SJCRH30 (cell line): ENCODE measurements at places on chromosomes 4 and X. TPM values are rescaled to one million over a fixed set of nuclear protein-coding genes. Genes with fewer than 3 reads are reported as not detected.

DNA sequence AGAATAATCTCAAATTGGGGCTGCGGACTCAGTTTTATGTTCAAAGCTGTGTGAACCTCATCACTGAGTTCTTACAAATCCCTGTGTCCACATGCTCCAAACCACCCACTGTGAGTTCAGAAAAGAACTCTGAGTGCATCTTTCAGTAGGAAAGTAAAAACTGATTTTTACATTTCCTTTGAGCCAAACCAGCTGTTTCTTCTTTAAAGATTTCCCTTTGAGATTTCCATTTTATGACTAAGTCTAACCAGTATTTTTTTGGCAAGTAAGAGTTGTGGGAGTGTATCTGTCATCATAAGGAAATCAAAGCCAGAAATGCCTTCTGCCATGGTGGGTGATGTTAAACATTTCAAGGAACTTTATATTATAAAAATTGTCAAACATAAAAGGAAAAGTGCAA lies 100.0 kb downstream of the TET2 start:
- DNase-seq = no peak
- peaks cover 6% of the 10 kb centered on the region; the same call in 1 of the 2 replicates for H3K36me3 ChIP-seq
- H3K4me3 ChIP-seq = no peak overlapping the region
- H3K27me3 ChIP-seq = no peaks in the 10 kb centered on the region
- no peaks in the 10 kb centered on the region for H3K4me1 ChIP-seq

DNA sequence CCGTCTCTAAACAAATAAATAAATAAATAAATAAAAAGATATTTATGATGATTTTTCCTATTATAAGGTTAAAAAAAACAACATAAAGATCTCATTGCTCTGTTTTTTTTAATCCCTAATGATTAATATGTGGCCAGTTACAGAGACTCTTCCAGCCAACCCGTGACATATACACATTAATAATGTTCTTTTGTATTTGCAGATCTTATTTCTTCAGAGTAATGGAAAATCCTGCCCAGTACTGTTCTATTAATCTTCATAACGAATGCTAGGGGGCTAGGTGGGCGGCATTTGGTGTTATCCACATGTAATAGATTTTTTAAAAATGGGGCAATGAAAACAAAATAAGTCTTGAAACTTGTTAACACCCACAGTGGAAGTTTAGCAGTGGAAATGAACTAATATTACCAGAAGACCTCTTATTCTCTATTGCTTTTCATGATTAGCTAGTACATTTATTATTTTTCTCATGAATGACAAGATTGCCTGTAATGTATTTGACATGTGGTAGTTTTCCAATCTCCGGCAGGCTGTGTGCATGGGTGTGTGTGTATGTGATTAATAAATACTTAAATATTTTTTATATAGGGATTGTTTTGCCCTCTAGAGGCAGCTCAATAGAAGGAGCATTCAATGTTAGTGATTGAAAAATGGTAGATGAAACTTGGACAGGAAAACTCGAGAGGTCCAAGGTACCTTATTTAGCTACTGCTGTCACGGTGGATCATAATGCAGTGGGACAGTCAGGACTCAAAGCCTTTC lies 457.4 kb downstream of the IL1RAPL1 start:
- no peak overlapping the region for H3K4me3 ChIP-seq
- DNase-seq = no peak
- no peak overlapping the region for H3K27ac ChIP-seq

NPY2R gene
- not detected in 2 replicates for total RNA-seq

MID2 gene
- 2.0 and 3.9 TPM in 2 replicates for total RNA-seq

DNA sequence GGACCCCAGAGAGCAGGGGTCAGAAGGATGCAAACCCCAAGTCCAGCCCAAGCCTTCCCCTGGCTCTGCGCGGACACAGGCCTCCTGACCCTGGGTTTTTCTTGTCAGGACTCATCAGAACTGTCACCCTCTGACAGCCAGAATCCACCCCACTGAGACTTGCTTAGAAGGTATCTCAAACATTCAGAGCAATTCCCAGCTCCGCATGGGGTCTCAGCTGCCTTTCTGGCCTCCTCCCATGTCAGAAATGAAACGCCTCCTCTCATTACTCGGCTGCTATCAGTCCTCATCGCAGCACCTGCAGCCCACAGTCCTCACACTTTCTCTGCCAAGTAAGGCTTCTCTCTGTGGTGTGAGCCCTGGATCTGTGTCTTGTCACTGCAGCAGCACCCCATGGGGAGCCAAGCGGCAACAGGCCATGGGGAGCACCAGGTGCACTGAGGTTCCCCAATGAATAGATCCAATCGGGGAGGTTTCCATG lies 97.8 kb downstream of the WFS1 start:
- peaks cover 60% of the 10 kb centered on the region for H3K27me3 ChIP-seq
- no peaks in the 10 kb centered on the region for H3K4me1 ChIP-seq
- H3K27ac ChIP-seq = no peak overlapping the region

PNMA3 gene
- not detected in 2 replicates for total RNA-seq

DNA sequence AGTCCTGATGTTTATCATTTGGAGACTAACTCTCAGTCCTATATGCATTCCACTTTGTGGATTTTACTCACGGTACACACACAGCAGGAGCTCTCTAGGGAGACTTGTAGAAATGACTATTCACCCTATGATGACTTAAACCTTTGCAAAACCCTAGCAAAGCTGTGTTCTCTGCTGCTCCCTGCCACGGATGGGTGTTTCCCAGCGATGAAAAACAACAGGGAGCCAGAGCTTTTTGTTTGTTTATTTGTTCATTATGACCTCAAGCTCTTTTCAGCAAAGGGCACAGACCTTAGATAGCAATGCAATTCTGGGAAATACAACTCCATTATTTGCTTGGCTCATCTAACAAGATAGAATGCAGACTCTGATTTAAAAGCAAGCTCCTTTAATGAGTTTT lies 156.6 kb downstream of the GRIA3 start:
- H3K27me3 ChIP-seq = no peaks in the 10 kb centered on the region
- no peak for DNase-seq
- H3K27ac ChIP-seq = no peak overlapping the region
- H3K4me3 ChIP-seq = no peak overlapping the region

DNA sequence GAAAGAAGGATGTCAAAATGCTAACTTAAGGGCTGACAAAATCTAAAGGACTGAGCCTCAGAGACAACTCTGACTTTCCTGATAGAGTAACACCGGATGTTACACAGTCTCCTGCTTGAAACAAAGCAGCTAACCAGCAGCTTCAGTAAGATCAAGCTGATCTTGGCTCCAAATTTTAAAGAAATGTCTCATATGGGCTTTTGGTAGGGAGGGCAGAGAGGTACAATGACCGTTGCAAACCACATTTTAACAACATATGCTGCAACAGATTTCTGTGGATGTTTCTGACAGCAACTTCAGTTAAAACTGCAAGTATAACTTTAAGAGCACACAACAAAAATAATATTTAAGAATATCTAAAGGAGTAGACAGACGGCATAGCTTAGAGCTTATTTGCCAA lies 9.1 kb downstream of the RPGR start:
- no peak overlapping the region for H3K27ac ChIP-seq
- DNase-seq = no peak
- no peaks in the 10 kb centered on the region for H3K27me3 ChIP-seq
- H3K4me3 ChIP-seq = no peak overlapping the region

DNA sequence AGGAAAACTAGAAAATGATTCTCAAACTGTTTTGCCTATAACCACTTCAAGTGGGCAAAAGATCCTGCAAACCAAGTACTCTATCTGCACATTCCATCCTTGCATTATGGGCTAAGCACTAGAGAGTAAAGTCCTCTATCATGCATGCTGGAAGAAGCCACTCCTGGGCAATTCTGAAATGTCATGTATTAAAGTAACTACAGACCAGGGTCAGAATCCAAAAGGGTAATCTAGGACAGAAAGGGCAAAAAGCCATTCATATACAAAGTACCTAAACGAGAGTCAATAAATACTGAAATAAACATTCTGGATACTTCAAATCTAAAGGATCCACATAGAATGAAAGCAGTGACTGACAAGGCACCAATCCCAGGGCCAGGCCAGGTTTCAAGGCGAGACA lies 1.0 kb downstream of the SNX12 start:
- no peaks in the 10 kb centered on the region for H3K27me3 ChIP-seq
- H3K4me1 ChIP-seq = no peaks in the 10 kb centered on the region
- H3K36me3 ChIP-seq = peaks cover 18% of the 10 kb centered on the region
- peak overlapping the region; percentile 84 for H3K4me3 ChIP-seq

- H3K27me3 ChIP-seq = no peaks in the 10 kb centered on the region
- H3K27ac ChIP-seq = peak overlapping the region; percentile 74
- no peak overlapping the region for H3K4me3 ChIP-seq
These were observed 11.0 kb upstream of the CXCL2 start for GRCh38 chr4:74109870-74110605.

GRCh38 chr4:3177905-3178304 lies 71.1 kb upstream of the MSANTD1 start:
- H3K4me3 ChIP-seq = no peak overlapping the region
- H3K4me1 ChIP-seq = no peaks in the 10 kb centered on the region
- H3K36me3 ChIP-seq = peaks cover 46% of the 10 kb centered on the region
- no peak for DNase-seq
- no peaks in the 10 kb centered on the region for H3K27me3 ChIP-seq

OGT gene
- total RNA-seq = 114 and 149 TPM in 2 replicates

DNA sequence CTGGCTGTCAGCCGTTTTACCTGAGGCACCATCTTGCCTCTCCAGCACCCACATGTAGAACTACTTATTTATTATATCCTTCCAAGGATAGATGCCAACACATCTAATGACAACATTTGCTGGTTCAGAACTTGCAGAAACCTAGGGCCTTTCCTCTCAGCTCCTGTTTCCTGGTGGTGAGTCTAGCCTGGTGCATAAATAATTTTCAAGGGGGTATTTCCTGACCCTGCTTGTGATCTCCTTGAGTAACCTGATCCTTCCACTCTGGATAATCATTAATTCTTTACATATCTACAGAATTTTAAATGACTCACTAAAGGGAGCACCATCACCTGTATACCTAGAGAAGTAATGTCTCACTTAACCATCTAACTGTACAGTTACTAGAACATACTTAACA lies 153.4 kb downstream of the PPARGC1A start:
- no peaks in the 10 kb centered on the region; the same call in 1 of the 2 replicates for H3K27me3 ChIP-seq
- no peak for DNase-seq
- no peak overlapping the region for H3K27ac ChIP-seq
- no peak overlapping the region for H3K4me3 ChIP-seq
- H3K36me3 ChIP-seq = no peaks in the 10 kb centered on the region
- no peaks in the 10 kb centered on the region for H3K4me1 ChIP-seq

CLDN22 gene
- total RNA-seq = not detected in 2 replicates

USP53 gene
- total RNA-seq = 10.5 and 14.0 TPM in 2 replicates

SLC6A14 gene
- total RNA-seq = not detected in 2 replicates

DNA sequence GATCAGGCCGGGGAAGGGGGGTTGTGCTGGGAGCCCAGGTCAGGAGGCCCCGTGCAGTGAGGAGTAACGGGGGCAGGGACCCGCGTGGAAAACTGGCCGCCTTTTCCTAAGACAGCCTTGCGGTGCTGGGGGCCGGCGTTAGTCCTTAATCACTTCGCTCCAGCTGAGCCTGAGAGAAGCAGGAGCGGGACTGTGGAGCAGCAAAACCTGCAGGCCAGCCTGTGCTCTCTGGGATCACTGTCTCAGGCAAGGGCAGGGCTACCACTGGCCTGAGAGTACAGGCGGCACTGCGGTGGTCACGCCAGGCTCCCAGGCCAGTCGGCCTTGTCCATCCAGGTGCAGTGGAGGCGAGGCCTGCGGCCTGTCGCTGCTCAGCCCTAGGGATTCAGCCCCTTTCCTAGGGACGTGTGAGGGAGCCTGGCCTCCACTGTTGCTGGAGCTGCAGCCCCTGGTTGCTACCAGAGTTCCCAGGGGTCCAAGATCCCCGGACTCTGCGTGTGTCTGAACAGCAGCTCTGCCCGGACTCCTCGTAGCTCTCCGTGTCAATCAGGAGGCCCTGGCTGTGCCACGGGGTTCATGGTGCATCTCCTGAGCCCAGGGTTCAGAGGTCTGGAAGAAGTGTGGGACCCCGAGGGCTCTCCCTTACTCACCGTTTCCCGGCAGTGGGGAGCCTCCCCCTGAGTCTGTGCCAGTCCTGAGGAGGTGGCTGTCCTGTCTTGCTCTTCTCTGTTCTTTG lies 2141.7 kb upstream of the TENM3 start:
- no peak overlapping the region for H3K27ac ChIP-seq

DNA sequence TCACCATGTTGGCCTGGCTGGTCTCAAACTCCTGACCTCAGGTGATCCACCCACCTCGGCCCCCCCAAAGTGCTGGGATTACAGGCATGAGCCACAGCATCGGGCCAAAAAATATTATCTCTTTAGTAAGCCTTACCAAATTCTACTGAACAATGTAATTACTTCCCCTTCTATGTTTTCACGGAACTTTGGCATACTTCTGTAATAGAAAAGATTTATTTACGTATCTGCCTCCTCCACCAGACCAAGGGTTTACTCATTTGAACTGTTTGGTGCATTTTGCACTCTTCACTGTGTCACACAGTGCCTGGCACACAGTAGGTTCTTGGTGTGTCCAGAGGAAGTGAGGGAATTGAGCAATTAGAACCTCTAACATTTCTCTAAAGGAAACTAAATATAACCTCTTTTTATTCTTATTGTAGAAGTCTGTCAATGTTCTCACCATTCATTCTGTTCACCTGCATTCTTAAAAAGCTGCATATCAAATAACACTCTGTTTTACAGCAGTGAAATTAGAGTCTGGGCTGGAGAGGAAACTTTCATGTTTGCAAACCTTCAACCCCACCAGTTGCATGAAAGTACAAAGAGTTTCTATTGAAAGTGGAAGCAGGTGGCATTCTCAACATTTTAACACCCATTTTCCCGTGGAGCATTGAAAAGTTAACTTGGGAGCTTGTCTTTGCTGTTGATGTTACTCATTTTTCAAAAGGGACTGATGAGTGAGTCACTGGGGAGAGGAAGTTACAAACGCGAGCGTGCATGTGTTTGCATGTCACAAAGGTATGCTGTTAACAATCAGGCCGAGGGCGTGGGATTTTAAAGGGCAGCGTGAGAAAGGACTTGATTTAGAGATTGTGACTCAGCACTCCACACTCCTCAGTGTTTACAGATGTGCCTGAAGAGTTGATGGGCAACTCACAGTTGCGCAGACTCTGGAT lies 314.1 kb downstream of the STK32B start:
- H3K4me3 ChIP-seq = no peak overlapping the region
- no peaks in the 10 kb centered on the region for H3K36me3 ChIP-seq
- H3K4me1 ChIP-seq = no peaks in the 10 kb centered on the region
- H3K27me3 ChIP-seq = 0 out of 2 replicates have a peak, but pooled peaks cover 3% of the 10 kb centered on the region
- H3K27ac ChIP-seq = no peak overlapping the region

- no peak overlapping the region for H3K27ac ChIP-seq
- no peaks in the 10 kb centered on the region for H3K4me1 ChIP-seq
- DNase-seq = no peak
- no peak overlapping the region for H3K4me3 ChIP-seq
- no peaks in the 10 kb centered on the region for H3K36me3 ChIP-seq
These were observed 12.2 kb downstream of the GK start for GRCh38 chrX:30665471-30665870.

DNA sequence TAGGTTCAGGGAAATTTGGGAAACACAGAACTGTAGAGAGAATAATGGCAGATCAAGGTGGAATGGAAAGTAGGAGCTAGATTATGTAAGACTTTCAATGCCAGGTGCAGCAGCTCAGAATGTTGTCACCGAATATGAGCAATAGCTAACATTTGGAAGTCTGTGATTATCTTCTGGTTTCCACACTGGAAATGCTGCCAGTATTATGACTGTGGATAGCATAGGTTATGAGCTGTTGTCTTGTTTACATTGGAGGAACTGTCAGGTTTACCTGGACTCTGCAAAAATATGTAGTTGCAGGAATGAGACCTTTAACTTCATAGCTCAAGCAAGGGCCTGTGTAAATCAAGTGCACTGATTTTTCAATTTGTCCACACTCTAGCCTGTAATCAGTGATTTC lies 26.0 kb upstream of the TAF9B start:
- H3K4me3 ChIP-seq = no peak overlapping the region
- no peaks in the 10 kb centered on the region for H3K4me1 ChIP-seq
- H3K36me3 ChIP-seq = no peaks in the 10 kb centered on the region
- no peaks in the 10 kb centered on the region for H3K27me3 ChIP-seq
- H3K27ac ChIP-seq = no peak overlapping the region
- DNase-seq = no peak
